WERI-Rb-1 (cell line): ENCODE measurements at places on chromosomes 12 and 14.
A peak's percentile ranks its signal among the peaks of the same experiment; 100 is the strongest.

DNA sequence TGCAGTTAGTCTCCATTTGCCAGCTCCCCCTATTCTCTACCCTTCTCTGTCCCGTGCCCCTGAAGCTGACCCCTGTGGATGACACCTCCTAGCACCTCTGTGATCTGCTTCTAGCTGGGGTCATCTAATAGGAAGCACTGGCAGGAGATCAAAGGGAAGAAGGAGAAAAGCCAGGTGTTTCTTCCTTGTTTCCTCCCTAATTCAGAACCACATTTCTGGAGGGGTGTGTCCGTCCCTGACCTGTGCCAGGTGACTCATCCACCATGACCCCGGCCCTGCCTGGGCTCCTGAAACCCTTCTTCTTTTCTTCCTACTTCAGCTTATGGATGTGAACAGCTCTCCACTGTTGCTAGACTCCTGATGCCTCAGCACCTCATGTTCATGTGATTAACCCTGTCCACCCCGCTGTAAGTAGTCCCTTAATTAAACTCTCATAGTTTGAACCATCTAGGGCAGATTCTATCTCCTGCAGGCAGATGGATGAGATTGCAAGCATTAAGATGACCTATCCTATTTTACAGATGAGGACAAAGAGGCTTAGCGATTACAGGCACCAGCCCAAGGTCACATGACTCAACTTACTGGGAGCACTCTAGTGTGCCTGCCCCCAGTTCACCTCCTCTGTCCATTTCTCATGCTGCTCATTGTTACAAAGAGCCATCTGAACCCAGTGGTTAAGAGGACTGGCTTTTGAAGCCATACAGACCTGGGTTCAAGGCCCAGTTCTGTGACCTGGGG, 770.5 kb downstream of the MED13L start:
- peak; percentile 49 for DNase-seq

GRCh38 chr14:34810028-34810427, 65.1 kb downstream of the BAZ1A start:
- DNase-seq = no peak

DNA sequence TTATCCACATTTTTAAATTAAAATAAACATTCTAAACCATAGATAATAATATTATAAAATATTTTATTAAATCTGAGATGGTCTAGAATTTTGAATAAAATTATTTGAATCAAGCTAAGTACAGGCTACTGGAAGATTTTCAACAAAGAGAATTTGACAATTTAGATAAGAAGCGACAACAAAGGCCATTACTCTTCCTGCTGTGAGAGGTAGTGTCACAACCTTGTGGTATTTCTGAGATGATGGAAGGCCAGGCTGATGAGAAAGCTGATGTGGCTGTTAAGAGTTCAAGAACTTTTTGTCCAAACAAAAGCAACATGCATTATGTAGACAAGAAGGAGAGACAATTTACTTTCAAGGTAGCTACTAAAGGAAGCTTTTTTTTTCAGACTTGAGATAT, 43.7 kb upstream of the CNTN1 start:
- no peak for DNase-seq

GRCh38 chr12:19456176-19456575, 16.9 kb downstream of the AEBP2 start:
- DNase-seq = no peak
